ENCODE measurements at places on chromosomes 13 and 19. TPM values are rescaled to one million over a fixed set of nuclear protein-coding genes. Genes with fewer than 3 reads are reported as not detected.

DNA sequence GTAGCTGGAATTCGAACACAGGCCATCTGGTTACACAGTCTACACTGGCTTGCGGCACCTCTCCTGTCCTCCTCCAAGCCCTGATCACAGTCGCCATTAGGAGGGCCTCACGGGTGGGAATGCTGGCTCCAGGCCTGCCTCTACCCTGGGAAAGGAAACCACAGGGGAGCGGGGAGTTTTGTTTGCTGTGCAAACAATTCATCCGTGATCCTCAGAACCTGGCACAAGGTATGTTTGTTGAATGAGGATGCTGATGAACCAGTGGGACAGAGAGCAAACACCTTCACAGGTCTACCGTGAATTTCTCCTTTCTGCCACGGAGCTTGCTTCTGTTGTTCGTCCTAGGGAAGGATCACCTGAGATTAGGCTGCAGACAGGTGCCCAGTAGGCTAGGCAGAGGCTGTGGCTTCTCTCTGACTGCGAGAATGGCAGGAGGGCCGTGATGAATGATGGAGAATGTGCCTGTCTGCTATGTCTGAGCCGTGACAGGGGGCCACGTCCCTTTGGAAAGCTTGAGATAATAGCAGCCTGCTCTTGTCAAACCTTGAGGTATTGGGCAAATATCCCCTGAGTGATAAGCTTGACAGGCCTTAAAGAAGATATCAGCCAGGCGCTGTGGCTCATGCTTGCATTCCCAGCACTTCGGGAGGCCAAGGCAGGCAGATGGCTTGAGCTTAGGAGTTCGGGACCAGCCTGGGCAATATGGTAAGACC, 36.7 kb downstream of the PIN1 start:
- no peak for DNase-seq

GRCh38 chr13:59398127-59398526, 765.6 kb downstream of the DIAPH3 start:
- DNase-seq = no peak

- no peak for DNase-seq
Observed at GRCh38 chr19:13181747-13182388, 31.7 kb downstream of the IER2 start.

- no peak for DNase-seq
Observed at GRCh38 chr19:12913851-12914690, 5.0 kb downstream of the SYCE2 start.

GRCh38 chr13:27405546-27406134, 18.8 kb upstream of the GTF3A start:
- DNase-seq = no peak

DNA sequence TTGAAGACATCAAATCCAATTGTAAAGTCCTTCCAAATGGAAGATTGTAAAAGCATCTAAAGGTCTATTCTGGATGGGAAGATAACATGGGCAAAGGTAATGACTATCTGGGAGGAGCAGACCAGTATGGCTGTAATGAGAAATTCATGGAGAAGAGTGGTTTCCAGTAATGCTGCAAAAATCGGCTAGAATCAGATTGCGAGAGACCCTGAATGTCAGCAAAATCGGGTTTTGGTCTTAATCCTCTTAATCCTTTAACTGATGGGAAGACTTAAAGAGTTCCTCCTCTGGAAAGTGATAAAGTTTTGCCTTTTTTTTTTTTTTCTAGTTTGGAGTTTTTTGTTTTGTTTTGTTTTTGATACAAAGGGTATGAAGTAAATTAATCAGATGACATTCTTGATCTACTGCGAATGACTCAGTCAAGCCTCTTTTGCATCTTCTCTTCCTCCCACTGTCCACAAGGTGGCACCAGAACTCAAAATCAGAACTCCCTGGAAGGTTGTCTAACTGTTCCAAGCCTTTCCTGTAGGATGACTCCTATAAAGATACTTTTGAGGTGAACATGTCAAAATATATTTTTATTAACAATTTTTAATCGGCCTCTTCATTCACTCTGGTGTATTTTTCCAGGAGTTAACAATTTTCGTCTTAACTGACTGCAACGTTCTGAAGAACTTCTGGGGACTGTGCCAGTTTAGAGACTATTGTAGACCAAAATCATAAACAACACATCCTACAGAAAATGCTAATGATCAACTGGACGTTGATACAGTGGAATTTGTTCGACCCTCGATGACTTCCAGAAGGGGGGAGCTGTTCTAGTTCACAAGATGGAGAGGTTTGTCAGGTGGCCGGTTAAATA, 213.3 kb upstream of the MIR17HG start:
- DNase-seq = no peak

DNA sequence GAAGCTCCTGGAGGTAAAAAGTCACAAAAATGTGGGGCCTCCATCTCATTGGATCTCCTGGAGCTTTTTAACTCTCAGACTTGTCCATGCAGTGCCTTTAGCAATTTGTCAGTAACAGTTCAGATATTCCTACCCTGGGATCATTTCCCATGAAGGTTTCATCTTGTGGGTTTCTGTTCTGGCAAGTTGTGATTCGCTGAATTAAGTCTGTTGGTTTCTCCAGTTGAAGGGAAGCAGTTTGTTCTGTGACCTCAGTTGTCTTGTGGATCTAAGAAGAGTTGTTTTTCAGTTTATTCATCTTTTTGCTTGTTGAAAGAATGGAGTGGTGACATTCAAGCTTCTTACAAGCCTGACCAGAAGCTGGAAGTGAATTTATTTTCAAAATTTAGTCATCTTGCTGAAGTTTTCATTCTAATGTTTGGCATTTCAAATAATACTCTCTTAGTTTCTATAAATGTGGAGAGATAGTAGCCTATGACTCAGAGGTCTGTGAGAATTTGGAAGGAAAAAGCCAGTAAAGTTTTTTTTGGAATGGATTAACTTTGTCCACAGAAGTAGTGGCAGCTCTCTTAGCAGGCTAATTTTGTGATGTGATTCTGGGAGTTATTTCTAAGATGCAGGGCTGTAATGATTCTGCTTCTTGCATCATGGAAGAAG, 120.1 kb upstream of the CSNK1A1L start:
- DNase-seq = no peak

DNA sequence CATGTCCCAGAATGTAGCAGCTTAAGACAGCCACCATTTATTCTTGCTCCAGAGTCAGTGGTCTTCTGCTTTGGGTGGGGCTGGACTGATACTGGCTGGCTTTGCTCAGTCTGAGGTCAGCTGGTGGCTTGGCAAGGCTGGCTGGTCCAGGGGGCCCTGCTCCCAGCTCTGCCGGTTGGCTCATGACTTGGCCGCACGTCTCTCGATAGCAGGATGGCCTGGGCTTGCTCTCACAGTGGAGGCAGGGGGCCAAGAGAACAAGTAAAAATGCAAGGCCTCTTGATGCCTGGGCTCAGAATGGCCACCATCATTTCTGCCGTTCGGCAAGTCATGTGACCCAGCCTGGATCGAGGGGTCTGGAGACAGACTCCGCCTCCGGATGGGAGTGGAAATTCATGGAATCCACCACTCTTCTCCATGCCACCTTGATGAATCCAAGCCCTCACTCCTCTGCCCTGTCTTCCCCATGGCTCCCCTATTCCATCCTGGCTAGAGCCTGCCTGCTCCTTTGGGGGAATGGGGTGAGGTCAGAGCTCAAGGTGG, 13.1 kb downstream of the ACTMAP start:
- no peak for DNase-seq

DNA sequence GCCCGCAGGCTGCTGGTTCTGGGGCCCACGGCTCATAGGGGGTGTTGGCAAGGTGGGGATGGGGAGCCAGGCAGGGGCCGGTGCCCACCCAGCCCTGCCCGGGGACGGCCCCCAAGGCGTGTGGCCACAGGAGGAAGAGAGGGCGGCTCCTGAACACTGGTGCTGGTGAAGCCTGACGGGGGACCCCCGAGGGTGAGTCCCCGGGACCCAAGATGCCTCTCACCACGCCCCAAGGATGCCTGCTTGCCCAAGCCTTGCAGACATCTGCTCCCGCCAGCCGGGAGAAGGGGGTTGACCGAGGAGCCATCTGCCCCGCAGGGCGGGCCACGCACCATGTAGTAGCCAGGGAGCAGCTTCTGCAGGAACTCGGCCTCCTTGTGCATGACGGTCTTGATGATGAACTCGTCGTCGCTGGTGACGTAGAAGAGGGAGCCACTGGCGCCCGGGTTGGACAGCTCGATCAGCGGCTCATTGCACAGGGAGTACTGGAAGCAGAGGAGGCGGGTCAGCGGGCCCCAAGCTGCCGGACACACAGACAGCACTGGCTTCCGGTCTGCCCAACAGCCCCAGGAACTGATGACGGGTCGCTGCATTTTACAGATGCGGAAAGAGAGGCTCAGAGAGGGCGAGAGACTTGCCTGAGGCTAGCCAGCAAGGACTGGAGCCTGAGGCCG, 29.6 kb upstream of the CACTIN start:
- no peak for DNase-seq

DNA sequence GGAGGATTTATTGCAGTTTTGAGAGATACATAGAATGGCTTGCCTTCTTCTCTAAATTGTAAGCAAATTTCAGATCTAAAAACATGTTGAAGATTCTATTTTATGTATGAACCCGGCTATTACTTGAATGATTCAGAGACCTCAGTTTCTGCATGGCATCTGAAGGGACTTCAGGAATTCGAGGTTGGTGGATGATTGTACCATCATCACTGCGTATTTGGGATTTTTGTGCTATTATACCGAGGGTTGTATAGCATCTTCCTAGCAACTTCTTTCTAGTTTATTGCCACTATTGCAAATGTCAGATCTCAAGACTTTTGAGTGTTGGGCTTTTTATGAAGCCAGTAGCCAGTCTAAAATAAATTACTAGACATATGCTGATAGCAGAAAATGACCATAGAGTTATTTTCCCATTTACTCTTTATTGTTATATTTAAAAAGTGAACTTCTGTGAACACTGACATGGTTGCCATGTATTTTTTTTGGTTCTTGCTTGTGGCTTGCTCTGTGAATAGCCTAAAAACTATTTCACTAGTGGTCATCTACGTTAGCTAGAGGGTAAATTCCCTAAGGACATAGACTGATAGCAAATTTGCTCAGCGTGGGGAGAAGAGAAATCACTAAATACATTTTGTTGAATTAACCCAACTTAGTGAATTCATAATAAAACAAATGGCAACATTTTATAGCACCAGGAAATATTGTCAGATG, 70.6 kb upstream of the KLF12 start:
- no peak for DNase-seq

- no peak for DNase-seq
Observed at GRCh38 chr19:2097203-2097885, 629 bp downstream of the IZUMO4 start.

DNA sequence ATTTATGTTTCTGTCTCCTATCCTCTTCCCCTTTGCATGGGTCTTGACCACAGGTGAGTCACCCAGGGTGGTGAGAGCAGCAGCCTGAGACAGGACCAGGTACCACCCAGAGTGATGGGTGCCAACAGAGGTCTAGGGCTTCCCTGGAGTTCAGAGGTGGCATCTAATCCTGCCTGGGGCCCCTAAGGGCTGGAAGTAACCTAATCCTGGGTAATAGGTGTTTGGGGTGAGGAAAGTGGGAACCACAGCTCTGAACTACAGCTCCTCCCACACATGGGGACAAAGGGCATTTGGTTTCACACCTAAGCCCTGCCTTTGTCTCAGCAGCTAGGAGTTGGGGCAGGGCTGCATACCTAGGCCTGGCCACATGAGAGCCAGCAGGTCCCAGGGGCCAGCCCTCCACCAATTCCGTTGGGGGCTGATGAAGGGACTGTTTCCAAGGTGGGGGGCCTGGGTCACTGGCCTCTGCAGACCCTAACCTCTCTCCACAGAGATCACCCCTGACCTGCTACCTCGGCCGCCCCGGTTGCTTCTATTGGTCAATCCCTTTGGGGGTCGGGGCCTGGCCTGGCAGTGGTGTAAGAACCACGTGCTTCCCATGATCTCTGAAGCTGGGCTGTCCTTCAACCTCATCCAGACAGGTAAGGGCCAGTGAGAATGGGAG, 8.0 kb downstream of the SPHK2 start:
- no peak for DNase-seq

DNA sequence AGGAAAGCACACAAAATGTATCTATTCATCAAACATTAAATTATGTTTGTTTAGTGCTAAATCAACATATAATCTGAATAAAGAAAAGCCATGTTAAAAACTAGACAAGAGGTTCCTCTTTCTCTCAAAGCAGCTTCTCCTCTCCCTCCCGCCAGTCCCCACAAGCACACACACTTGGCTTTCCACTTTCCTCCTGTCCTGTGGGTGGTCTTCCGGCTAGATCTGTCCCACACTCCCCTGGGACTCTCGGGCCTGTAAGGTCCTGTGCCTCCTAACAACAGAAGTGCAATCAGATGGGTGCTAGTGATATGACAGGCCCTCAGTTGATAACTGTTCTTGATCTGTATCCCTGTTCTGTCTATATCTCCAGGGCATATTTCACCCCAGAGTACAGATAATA, 45.6 kb upstream of the RAP2A start:
- no peak for DNase-seq

- no peak for DNase-seq
Observed at GRCh38 chr13:27476943-27477703, 26.8 kb upstream of the MTIF3 start.

- DNase-seq = no peak
Observed at GRCh38 chr13:45799451-45799850, 52.1 kb downstream of the SIAH3 start.

- DNase-seq = no peak
Observed at GRCh38 chr19:51460164-51460992, 2.1 kb upstream of the SIGLEC8 start.

GRCh38 chr13:76019421-76020044, 383.4 kb downstream of the LMO7 start:
- DNase-seq = no peak

DNA sequence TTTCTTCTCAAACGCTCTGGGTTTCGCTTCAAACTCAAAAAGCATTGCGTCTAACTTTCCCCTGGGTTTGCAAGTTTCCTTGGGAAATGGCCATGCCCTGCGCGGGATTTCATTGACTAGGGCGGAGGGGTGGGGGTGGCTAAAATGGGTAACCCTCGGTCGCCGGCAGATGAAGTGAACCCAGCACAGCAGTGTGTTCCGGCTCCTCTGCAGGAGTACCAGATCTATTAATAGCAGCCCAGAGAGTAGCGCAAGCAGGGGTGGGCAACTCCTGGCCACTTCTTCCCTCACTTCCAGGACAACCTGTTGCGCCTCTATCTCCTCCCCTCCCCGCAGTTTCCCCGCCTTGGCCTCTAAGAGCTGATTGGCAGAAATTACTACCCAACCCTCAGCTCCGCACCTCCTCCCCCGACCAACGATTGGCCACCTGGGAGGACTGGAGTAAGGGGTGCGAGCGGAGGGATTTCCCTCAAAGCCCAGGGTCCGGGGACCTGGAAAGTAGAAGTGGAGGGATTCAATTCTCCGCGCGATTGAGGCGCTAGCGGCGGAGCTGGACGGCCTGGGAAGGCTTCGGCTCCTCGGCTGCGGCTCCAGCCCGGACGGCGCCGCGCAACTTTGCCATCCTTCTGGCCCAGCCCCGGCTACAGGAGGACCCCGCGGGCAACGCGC, at the start of gene FREM2:
Gene FREM2 (plus strand): TSS at position 501 of the 669 bp plus-strand sequence. CDS start 268 bp downstream, outside the sequence.
- DNase-seq = no peak

Gene TGFBR3L
- total RNA-seq = not detected

Gene KCNRG
- 0.95 TPM for total RNA-seq

Gene COMP
- 1.9 TPM for total RNA-seq

Gene APOC4
- not detected for total RNA-seq

Gene ZNF541
- 1.2 TPM for total RNA-seq

Gene JAK3
- total RNA-seq = 18.7 TPM

Gene PRR20A
- total RNA-seq = not detected

Gene PABPC3
- not detected for total RNA-seq

Gene GTF2F1
- 31.9 TPM for total RNA-seq

Gene KCNN4
- 3.4 TPM for total RNA-seq

Gene DDX49
- 73.9 TPM for total RNA-seq

Gene FGF9
- 5.3 TPM for total RNA-seq

Gene ZNF415
- 12.0 TPM for total RNA-seq

Gene ANKLE1
- total RNA-seq = 0.82 TPM

Gene KRTDAP
- not detected for total RNA-seq
